Renal cortical epithelial cell (primary cell): ENCODE measurements at places on chromosomes 1 and 21. TPM values are rescaled to one million over a fixed set of nuclear protein-coding genes. Genes with fewer than 3 reads are reported as not detected.
A peak's percentile ranks its signal among the peaks of the same experiment; 100 is the strongest.

LCE3D gene
- total RNA-seq: not detected in 2 replicates

GRCh38 chr21:33402001-33402979 is 923 bp upstream of the IFNGR2 start:
- DNase-seq: peak; percentile 36

MMEL1 gene
- total RNA-seq: 0.65 TPM in 1 of 2 replicates, not detected in the other

DNA sequence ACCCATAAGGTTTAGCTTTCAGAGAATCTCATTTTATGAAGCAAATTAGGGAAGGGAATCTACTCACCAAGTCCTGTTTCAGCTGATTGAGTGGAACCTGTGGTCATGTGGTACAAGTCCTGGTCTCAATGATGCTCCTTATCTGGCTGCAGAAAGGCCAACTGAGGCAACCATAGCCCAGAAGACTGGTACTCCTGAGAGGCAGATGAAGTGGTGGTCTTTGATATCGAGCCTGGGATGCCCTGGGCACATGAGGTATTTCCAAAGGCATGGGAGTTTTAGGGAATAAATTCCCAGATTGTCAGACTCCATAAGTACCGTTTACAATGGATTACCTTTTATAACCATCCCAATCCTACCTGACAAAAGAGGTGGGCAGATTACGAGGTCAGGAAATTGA is 3.3 kb downstream of the MX1 start:
- no peak for DNase-seq

- DNase-seq: no peak
Measured at GRCh38 chr1:96912248-96912647, 190.7 kb downstream of the PTBP2 start.

CDA gene
- total RNA-seq: 4.6 and 13.0 TPM in 2 replicates

DNA sequence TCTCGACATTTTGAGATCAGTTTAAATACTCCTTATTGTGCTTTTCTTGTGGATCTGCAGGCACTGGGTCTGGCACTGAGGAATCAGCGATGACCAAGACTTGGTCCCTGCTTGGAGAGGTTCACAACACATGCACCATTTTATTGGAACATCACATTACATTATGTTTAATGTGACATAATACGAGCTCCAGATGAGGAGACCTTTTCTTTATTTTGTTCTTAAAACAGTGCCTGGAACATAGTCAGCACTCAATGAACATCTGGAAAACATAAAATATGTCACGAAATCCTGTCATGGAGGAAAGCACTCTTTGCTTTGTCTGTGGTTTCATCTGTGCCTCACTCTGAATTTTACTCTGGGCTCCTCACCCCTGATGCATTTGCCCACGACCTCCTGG is 110.7 kb downstream of the ST6GALNAC3 start:
- DNase-seq: no peak

- no peak for DNase-seq
Measured at GRCh38 chr1:7019510-7019909, 234.3 kb downstream of the CAMTA1 start.

- peak; percentile 89 for DNase-seq
Measured at GRCh38 chr1:195663549-195664280, 944.5 kb downstream of the KCNT2 start.

DNA sequence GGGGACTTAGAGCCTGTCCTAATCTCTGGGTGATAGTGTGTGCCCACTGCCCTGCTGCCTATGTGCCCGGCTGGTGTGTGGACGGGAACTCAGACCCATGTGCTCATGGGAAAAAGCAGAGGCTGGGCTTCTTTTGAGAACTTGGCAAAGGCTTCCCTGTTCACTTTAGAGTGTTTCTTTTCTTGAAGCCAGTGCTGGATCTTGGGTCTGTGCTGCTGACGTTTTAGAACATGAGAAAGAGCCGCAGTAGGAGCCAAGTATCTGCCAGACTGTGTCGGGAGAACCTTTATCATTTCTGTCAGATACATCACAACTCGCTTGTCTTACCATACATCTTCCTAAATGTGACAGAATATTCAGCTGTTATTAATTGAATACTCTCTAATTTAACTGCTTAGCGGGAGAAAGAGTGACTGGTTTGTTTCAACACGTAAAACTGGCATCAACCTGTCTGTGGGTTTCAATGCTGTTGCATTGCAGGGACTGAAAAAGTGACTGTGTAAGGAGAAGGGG is 195.2 kb downstream of the PBX1 start:
- DNase-seq: no peak

DNA sequence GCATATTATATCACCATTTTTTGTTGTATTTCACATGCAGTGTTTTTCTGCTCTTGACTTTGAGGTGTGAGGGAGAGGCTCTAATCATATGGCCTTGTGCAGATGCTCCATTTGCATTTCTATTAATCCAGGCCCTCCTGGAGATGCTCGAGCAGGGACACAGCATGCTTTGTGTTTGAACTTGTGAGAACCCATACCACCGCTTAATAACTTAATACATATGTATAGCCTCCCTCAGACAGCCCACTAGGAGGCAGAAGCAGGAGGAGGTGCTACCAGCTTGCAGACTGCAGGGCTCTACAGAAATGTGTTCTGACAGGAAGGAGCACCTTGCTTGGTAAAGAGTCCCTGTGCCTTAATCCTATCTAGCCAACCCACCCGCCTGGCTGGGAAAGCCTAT is 155.2 kb downstream of the BARHL2 start:
- DNase-seq: no peak

DNA sequence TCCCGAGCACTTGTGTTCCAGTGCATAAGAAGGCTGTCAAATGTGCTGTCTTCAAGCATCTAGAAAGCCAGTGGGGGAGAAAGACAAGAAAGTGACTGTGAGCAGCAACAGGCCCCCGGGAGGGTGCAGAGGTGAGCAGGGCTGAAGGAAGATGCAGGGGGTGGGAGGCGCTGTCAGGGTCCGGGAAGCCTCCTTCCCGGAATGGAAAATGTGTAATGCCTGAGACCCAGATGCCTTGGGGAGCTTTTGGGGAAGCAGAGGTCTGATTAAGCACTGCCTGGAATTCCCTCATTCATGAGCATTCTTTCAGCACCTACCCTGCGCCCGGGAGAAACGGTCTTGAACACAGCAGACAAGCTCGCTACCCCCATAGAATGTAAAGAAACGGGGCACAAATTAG is 1.3 kb downstream of the NPHP4 start:
- no peak for DNase-seq

DNA sequence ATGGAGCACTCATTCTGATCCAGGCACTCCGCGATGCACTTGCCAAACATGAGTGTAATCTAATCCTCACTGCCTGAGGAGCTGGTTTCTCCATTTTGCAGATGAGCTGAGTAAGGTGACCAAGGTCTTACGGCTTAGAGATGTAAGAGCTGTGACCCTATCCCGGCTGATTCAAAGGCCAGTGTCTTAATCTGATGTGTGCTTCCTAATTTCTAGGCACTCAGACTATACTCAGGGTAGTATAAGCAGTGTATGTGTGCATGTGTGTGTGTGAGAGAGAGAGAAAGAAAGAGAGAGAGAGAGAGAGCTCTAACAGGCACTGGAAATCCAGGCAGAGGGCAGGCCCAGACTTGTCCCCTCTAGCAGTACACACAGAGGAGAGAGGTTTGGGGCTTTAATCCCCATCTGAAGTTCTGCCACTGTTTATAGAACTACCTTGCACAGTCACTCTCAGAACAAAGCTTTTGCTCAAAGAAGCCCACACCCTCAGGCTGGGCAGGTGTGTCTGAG is 188.2 kb downstream of the ZBTB18 start:
- no peak for DNase-seq

DNA sequence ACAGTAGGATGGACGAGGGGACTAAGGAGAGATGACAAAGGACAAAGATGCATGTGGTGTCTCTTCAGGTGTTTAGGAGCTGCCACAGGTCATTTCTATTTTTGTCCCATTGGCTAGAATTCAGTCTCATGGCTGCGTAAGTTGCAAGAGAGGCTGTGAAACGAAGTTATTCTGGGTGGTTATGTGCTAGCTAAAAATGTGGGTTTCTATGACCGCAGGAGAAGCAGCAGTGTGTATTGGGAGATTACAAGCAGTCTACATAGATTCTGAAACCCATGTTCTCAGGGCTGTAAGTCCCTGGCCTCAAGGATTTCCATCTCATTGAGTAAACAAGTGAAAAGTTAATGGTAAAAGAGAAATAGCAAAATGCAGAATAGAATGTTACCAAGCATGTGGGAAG is 110.7 kb downstream of the SPATA46 start:
- DNase-seq: no peak

RAP1GAP gene
- total RNA-seq: 0.87 and 23.5 TPM in 2 replicates

DNA sequence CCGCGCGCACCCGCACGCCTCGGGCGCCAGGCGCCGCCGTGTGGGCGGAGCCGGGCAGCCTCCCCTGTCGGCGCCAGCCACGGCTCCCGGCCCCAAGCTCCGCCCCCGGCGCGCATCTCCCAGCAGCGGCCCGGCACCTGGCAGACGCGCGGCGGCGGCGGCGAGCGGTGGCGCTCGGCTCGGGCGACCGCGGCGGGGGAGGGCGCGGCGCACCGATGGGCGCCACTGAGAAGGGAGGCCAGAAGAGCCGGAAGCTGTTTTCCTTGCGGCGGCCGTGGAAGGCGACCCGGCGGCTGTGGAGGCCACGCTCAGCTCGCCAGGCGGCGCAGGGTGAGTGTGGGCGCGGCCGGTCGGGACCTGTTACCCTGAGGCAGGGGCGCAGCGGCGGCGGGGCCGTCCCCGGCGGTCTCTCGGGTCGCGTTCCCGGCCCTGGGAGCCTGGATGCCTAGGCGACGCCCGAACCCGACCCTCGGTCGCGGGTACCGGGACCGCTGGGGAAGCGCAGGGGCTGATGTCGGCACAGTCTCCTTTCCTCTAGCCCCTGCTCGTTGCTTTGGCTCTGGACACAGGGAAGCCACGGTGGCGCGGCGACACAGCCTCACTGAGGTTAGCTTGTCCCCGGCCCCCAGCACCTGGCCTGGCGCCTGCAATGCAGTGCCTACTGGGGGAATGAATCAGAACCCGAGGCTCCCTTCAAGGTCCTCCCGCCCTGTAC is 54.9 kb upstream of the DNAJC6 start:
- DNase-seq: no peak

DNA sequence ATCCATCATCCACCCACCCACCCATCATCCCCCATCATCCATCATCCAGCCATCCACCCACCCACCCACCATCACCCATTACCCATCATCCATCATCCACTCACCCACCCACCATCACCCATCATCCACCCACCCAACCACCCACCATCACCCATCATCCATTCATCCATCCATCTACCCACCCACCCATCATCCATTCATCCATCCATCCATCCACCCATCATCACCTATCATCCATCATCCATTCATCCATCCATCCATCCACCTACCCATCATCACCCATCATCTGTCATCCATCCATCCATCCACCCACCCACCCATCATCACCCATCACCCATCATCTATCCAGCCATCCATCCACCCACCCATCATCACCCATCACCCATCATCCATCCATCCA is 81.5 kb downstream of the ADARB1 start:
- DNase-seq: no peak

TRIM58 gene
- total RNA-seq: 0.30 and 0.35 TPM in 2 replicates

GRCh38 chr1:39683591-39684312 is 7.5 kb downstream of the HPCAL4 start:
- DNase-seq: no peak

RCAN1 gene
- 82.0 and 113 TPM in 2 replicates for total RNA-seq

CLDN19 gene
- 5.7 TPM in 1 of 2 replicates, not detected in the other for total RNA-seq

DNA sequence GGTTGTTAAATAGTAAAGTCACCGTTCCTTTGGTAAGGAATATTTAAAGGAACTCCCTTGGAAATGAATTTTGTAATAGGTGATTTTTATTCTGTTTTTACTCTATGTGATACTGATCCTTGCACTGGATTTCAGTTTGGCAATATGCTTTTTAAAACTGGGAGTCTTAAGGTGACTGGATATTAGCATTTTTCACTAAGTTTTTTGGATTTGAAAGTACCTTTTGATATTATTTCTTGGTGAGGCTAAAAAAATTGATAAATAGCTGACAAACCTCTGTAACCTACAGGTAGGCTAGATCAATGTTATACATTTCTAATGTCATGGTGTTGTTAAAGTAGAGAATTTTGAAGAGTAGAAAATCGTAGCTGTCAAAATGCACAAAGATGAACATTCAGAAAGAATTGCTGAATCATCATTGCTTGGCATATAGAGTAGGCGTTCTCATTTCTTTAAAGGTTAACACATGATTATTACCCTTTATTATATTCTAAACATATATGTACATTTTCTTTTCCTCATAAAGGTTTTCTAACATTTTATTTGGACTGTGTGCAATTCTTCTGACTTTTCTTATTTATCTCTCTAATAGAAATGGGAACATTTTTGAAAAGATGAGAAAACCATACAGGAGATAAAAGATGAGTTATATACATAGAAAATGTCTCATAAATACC is 1.5 kb upstream of the DNAJB4 start:
- DNase-seq: no peak

DNA sequence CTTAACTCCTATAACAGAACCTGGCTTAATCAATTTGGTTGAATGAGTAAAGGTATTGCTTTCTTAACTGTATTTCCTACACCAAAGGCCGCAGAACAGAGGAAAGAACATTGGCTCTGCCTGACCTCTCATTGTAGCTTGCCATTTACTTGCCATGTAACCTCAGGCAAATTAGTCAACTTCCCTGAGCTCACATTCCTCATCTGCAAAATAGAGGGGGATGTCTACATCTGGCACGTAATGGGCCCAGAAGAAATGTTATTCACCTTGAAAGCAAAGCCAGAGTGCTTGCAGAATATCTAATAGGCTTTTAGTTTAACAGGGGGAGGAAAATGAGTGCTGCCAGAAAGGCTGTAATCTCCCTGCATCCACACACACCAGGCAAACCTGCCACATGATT is 44.3 kb downstream of the LAMC2 start:
- peak; percentile 97 for DNase-seq

GRCh38 chr1:14662116-14662515 is 63.6 kb downstream of the KAZN start:
- DNase-seq: no peak

DNA sequence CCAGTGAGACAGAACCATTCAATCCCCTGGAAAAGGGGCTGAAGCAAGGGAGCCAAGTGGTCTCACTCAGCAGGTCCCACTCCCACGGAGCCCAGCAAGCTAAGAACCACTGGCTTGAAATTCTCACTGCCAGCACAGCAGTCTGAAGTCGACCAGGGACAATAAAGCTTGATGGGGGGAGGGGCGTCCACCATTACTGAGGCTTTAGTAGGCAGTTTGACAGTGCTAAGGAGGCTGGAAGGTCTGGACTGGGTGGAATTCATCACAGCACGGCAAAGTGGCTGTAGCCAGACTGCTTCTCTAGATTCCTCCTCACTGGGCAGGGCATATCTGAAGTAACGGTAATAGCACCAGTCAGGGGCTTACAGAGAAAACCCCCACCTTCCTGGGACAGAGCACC is 105.4 kb upstream of the GORAB start:
- no peak for DNase-seq

GRCh38 chr1:167832693-167833092 is 81.2 kb downstream of the ADCY10 start:
- DNase-seq: no peak

GRCh38 chr1:181594553-181594952 is 111.2 kb downstream of the CACNA1E start:
- no peak for DNase-seq
